Transverse colon (tissue), 4 donors: ENCODE measurements at places on chromosomes 13 and 19. TPM values are rescaled to one million over a fixed set of nuclear protein-coding genes. Genes with fewer than 3 reads are reported as not detected.

DNA sequence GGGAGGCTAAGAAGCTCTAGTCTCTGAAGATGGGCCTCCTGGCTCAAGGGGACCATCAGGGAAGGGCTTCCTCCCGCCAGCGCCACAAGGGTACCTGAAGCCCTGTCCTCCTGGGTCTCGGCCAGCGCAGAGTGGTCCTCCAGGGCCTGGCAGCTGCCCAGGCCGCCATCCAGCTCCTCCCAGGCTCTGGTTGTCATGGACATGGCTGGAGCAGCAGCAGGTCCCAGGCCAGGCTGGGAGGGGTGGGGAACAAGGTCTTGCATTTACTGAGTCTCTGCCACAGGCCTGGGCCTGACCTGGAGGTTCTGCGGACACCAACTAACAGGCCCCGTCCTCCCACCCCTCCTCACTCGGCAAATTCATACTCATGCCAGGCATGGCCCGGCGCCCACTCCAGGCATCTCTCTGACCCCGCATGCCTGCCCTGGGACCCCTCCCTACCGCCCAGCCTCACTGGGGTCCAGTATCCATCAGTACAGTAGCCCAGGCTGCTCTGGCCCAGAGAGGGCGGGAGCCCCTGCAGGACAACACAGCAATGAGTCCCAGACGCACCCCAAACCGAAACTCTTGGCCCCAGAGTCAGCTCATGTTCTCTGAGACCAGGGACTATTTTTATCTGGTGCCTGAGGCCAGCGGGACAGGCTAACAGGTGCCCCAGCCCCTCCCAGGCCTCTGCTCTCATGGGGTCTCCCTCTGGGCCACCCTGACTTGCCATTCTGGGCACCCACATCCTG is 938 bp downstream of the JSRP1 start:
- peaks cover 42% of the 10 kb centered on the region for H3K27me3 ChIP-seq
- no peaks in the 10 kb centered on the region for H3K36me3 ChIP-seq
- no peak overlapping the region for H3K27ac ChIP-seq
- H3K4me1 ChIP-seq: peaks cover 39% of the 10 kb centered on the region
- no peak overlapping the region for H3K4me3 ChIP-seq

- no peaks in the 10 kb centered on the region for H3K36me3 ChIP-seq
- no peaks in the 10 kb centered on the region for H3K4me1 ChIP-seq
- no peak overlapping the region for H3K4me3 ChIP-seq
- H3K27ac ChIP-seq: no peak overlapping the region
These were observed 208.9 kb upstream of the TMTC4 start for GRCh38 chr13:100883453-100883852.

GRCh38 chr19:29952646-29953045 is 10.6 kb downstream of the URI1 start:
- no peak overlapping the region for H3K4me3 ChIP-seq
- no peak overlapping the region for H3K27ac ChIP-seq
- no peaks in the 10 kb centered on the region for H3K36me3 ChIP-seq
- no peak for DNase-seq
- no peaks in the 10 kb centered on the region for H3K4me1 ChIP-seq

The IQCN gene
- total RNA-seq: 21.6 TPM

DNA sequence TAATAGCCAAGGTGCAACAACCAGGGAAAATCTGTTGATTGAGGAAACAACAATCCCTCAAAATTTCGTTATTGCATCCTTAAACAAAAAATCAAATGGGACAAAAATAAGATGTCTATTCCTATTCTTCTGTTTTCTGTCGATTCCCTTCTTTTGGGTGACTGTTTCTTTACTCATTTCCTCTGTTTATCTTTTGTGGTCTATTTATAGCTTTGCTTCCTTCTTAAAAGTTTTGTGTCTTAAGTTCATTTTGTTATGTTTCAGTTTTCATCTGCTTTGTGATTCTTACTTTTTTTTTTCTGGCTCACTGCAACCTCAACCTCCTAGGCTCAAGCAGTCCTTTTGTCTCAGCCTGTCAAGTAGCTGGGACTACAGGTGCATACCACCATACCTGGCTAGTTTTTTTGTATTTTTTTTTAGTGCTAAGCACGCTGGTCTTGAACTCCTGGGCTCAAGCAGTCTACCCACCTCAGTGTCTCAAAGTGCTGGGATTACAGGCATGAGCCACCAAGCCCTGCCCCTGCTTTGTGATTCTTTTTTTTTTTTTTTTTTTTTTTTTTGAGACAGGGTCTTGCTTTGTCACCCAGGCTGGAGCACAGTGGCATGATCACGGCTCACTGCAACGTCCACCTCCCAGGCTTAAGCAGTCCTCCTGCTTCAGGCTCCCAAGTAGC is 10.4 kb downstream of the ZNF146 start:
- no peaks in the 10 kb centered on the region for H3K4me1 ChIP-seq
- H3K27ac ChIP-seq: no peak overlapping the region
- H3K36me3 ChIP-seq: peaks cover 56% of the 10 kb centered on the region
- no peaks in the 10 kb centered on the region for H3K27me3 ChIP-seq
- no peak for DNase-seq
- no peak overlapping the region for H3K4me3 ChIP-seq

The SHC2 gene
- total RNA-seq: 6.3 TPM

DNA sequence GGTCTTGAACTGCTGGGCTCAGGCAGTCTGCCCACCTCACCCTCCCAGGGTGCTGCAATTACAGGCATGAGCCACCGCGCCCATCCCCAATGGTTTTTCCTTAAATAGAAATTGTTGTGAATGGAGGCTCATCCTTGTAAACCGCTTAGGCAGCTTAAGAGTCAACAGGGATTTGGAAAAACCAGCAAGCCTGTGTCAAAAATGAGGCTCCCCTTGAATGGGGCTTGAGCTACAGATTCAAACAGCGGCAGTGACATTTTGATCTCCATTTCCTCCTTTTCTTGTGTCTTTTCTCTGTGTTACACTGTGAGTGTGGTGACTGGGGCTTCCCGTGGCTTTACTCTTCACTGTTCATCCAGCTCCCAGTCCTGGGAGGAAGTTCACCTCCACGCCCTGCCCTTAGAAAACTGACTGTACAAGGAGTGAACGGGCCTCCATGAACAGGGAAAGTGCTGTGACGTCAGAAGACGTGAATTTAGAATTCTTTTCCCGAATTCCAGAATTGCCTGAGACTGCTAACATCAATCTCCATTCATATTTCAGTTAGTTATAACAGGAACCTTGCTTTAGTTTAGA is 15.3 kb upstream of the RAB8A start:
- H3K27ac ChIP-seq: peak overlapping the region; percentile 79
- no peak for DNase-seq
- H3K36me3 ChIP-seq: no peaks in the 10 kb centered on the region
- no peaks in the 10 kb centered on the region for H3K27me3 ChIP-seq
- peaks cover 16% of the 10 kb centered on the region for H3K4me1 ChIP-seq

The POU2F2 gene
- total RNA-seq: 5.6 TPM
